Osteoblast (primary cell): ENCODE measurements at places on chromosomes 2 and 18. TPM values are rescaled to one million over a fixed set of nuclear protein-coding genes. Genes with fewer than 3 reads are reported as not detected.
A peak's percentile ranks its signal among the peaks of the same experiment; 100 is the strongest.

The CAPN14 gene
- under 0.01 TPM in 2 replicates for total RNA-seq

The G6PC2 gene
- total RNA-seq: not detected in 2 replicates

The OTOS gene
- not detected in 2 replicates for total RNA-seq

The DTNA gene
- 10.1 and 11.5 TPM in 2 replicates for total RNA-seq

The NEB gene
- total RNA-seq: 0.29 and 0.36 TPM in 2 replicates

DNA sequence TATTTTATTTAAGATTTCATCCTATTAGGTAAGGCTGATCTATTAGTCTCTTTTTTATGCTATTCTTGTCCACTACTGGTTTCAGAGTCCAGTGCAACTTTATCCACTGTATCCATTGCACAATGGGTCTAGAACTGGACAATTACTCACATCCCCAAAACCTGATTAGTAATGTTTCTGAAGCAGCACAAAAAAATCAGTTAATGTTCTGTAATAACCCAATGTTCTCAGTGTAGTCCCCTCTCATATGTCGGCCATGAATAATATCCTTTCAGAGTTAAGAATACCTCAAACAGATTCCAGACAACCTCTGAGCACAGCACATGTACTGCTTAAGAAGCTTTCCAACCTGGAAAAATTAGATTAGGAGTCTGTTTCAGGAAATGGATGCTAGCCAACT lies 29.7 kb downstream of the MGAT4A start:
- DNase-seq: peak; percentile 46

DNA sequence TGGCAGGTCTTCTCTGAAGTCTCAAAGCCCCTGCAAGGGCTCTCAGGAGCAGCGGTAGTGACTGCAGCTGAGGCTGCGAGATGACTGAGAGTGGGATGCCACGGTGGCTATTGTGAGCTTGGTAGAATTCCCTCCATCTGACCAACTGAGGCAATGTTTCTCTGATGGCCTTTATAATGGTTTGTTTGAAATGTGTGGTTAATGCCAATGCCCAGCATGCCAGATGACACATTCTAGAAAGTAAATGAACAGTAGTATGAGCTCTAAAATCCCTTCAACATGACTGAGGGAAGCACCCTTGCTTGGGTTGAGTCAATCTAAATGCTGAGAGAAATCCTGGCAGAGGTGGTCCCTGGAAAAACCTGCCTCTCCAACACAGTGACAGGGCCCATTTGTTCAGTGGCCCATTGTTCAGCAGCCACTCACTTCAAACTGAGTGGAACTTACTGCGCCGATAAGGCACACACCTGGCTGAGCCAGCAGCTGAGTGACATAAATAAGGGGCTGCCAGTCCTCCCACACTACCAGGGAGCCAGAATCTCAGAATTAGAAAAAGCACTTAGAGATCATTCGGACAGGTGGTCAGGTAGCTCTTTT lies 31.7 kb downstream of the SULT1C2 start:
- DNase-seq: no peak

GRCh38 chr18:13381944-13382365 lies 163.4 kb downstream of the LDLRAD4 start:
- peak; percentile 98 for DNase-seq

DNA sequence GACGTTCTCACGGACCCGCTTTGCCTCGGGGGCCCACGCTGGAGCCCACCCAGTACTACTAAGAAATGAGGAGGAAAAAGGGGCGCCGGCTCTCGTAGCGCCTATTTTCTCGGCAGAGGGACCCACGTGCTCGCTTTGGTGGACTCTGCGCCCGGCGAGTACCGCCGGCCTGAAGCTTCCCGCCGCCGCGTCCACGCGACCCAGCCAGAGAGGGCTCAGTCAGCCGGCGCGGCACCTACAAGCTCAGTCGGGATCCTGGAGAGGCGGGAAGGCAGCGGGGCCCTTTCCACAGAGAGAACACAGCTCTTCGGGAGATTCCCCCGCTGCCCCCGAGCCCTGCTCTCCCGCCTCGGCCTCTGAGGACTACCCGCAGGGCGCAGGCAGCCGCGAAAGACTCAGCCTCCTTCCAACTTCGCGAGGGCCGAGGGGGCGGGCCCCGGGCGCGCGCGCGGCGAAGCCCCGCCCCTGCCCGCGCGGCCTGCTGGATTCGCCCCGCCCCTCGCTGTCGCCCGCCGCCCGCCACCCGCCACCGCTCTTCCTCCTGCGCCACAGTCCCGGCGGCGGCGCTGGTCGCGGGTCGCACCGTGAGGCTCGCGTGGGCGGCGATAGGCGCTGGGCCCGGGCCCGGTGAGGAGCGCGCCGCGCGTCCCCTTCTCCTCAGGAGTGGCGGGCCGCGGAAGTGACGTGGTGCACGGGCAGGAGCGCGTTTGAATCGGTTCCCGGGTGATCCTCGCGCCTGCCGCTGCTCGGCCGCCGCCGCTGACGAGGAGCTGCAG lies at the start of gene SMCHD1:
TSS of gene SMCHD1 (plus strand) at position 549 of the 776 bp plus-strand sequence. CDS start 350 bp downstream, outside the sequence.
- peak; percentile 97 for DNase-seq

GRCh38 chr2:151071382-151071781 lies 190.3 kb downstream of the RBM43 start:
- no peak for DNase-seq

GRCh38 chr2:159119652-159120257 lies 151.3 kb downstream of the TANC1 start:
- DNase-seq: peak; percentile 15

DNA sequence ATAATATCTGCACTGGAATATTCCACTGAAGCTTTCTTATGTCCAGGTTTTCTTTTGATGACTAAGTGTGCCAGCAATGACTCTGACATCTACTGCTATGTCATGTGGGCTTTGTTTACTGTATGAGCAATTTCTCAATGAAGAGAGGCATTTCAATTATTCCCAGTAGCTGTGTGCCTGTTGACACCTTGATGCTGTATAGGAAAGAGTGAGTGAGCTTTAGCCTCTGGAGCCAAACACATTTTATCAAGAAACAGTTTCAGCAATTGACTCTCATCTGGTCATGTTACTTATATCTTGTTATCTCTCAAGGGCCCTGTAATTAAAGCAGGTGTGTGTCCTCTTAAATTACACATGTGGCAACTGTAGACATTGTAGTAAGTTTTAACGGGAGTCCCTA lies 493.2 kb upstream of the FANCL start:
- no peak for DNase-seq

GRCh38 chr2:174026122-174026845 lies 61.1 kb upstream of the SP3 start:
- no peak for DNase-seq

DNA sequence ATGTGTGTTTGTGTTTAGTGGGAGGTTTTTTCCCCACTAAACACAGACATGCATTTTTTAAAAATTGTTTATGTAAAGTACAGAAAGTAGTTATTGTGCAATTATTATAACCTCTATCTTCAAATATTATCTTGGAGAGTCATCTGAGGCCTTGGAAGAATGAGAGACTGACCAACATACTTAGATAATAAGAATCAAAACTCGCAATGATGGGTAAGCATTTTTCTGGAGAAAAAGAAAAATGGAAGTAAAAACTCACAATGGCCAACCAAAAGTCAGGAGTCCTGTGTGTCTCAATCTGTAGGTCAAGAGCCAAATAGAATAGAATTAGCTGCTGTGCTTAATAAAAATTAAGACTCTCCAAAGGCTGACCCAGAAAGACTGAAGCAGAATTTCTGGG lies 43.0 kb downstream of the MEMO1 start:
- DNase-seq: peak; percentile 56

- DNase-seq: no peak
These were observed 34.7 kb downstream of the FAM228A start for GRCh38 chr2:24209389-24210105.

DNA sequence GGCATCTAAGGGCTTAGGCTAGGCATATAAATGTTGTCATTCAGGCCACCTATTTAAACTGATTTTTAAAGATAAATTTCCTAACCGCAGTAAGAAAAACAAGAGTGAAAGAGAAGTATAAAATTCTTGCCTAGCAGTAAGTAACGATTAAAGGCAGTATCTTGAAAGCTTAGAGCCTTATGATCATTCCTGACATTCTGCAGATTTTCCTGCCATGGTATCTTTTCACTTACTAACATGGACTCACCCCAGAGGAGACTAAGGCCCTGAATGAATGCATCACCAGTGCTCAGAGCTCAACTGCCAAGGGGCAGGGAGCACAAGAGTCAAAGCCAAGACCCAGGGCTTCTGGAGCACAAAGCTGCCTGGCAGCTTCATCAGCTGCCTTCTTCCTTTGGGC lies 133.1 kb downstream of the GCA start:
- DNase-seq: no peak

GRCh38 chr2:66127656-66128055 lies 307.3 kb upstream of the MEIS1 start:
- DNase-seq: no peak

- DNase-seq: no peak
These were observed at the start of gene PRKAG3 for GRCh38 chr2:218831378-218831990. Gene PRKAG3, minus strand, starts transcription at chr2:218831803.

DNA sequence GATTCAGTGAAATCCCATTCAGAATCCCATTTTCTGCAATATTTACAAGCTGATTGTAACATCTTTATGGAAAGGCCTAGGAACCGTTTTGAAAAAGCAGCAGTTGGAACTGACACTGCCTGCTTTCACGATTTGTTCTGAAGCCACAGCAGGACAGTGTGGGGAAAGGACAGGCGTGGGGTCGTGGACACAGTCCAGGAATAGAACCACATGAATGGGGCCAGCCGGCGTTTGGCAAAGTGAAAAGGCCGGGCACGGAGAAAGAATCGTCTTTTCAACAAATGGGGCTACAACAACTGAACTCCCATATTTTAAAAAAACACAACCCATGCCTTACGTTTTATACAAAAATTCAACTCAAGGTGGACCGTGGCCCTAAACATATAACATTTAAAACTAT lies 69.8 kb downstream of the SLC66A2 start:
- peak; percentile 22 for DNase-seq

GRCh38 chr2:4995466-4995865 lies 696.7 kb upstream of the SOX11 start:
- no peak for DNase-seq

DNA sequence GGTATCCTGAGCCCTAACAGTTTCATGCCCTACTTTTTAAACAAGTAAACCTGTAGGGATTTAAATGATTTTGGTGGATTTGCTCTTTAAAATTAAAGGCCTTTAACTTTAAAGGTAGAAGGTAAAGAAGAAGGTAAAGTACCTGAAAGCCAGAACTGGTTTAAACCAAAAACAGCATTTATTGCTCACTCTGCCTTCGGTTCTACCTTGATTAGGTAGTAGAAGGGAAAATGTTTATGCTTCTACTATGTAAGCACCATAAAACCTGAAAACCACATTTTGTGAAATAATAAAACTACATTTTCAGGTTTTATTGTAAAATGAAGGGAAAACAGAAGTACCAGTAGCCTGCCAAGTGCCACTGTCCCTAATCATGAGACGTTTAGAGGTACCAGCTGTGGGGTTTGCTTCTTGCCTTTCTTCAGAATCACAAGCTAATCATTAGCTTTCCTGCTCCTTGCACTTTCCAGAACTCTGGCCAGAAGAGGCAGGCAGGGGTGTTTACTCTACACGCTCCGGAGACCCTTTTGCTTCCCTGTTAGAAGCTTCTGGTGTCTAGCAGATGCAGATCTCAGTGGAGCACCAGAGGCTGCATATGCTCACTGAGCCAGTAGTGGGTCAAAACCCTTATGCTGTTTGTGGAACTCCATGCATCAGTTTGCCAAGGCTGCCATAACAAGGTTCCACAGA lies 33.3 kb downstream of the RPIA start:
- no peak for DNase-seq

- no peak for DNase-seq
These were observed 122.3 kb downstream of the CHST9 start for GRCh38 chr18:27062802-27063201.

DNA sequence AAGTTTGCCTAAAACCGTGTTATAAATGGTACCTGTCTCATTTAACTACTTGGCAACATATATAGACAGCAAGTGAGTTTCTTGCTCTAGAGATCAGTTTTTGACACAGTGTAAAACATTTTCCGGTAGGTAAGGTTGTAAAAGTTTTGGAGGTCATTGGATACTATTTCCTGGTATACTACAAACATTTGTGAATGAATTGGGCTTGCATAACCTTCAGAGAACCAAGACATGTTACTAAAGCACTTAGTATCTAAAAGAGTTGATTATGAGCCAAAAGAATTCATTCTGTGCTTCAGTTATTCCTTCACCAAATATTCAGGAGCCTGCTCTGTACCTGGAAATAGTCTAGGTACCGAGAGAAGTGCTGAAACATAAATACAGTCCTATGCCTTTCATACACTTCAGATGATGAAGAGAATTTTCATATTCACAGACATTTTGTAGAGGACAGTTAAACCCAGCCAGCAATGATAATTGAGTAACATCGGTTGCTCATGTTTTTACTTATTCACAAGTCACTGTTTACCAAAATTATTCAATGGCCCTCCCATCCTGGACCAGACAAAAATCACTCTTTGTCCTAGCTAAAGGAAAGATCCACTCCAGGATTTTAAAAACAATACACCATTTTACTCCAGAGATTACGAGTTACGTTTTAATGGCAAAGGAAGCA lies 319.4 kb upstream of the RBMS1 start:
- DNase-seq: no peak
